ENCODE measurements at places on chromosomes 1 and 21.

DNA sequence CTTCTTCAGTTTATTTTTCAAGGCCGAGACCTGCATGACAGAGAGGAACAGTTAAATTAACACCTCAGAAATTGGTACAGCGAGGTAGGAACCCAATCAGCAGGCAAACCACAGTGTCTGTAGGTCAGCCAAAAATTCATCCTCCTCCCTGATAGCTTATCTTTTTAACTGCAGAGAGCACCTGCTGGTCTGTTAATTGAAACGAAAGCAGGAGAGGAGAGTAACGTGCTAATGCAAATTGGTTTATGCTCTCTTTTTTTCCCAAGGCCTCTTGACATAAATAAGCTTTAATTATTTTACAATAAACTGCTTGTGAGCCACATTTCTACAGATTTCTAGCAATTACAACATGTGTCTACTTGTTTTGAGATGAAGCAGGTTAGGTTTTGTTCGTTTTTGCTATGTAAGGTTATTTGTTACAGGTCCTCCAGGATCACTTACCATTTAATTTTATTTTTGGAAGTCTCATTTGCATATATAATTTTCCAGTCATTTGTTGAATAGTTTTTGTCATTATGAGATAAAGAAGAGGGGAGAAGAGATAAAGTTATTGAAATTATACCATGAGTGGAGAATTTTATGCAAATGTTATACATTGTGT is 179.9 kb downstream of the DENND1B start:
- DNase-seq: no peak

DNA sequence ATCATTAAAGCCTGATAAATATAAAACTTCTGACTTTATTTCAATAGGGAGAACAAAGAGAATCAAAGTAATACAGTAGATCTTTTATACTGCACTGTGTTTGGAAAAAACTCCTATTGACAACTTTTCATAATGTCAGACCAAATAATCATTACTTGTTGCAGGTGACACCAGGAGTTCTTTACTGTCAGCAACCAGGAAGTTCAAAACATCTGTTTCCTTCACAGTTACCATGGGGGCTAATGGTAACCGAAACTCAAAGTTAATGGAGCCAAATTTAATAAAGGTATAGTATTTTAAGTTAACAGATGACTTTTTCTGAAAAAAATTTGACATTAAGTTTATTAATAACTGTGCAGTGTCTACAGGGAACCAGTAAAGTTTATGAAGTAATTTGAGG is 10.6 kb downstream of the EFCAB7 start:
- no peak for DNase-seq

- no peak for DNase-seq
Observed at GRCh38 chr1:1916851-1917251, 1.8 kb downstream of the CALML6 start.

GRCh38 chr1:217917281-217917887 is 286.2 kb downstream of the SPATA17 start:
- DNase-seq: no peak

GRCh38 chr1:109979489-109980091 is 5.0 kb upstream of the AHCYL1 start:
- DNase-seq: peak; percentile 43

DNA sequence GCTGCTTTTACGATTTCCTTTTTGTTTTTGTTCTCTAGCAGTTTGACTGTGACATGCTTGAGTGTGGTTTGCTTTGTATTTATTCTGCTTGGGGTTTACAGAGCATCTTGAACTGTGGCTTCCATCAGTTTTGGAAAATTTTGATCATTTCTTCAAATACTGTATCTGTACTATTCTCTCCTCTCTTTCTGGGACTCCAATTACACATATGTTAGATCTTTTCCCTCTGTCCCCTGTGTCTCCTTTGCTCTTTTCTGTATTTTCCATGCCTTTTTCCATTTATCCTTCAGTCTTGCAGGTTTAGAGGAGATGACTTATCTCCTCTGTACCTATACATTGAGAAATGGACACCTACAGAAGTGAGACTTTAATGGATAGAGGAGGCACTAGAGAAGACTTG is 31.7 kb downstream of the COQ8A start:
- DNase-seq: no peak

GRCh38 chr1:42753070-42753469 is 13.0 kb upstream of the CLDN19 start:
- DNase-seq: no peak

GRCh38 chr1:198287916-198288315 is 131.1 kb downstream of the NEK7 start:
- DNase-seq: no peak

GRCh38 chr21:46666941-46667740 is 31.7 kb downstream of the PRMT2 start:
- no peak for DNase-seq

- DNase-seq: no peak
Observed at GRCh38 chr1:172486805-172487454, 43.1 kb upstream of the PIGC start.

GRCh38 chr1:31064111-31064717 is 1.3 kb downstream of the PUM1 start:
- no peak for DNase-seq

DNA sequence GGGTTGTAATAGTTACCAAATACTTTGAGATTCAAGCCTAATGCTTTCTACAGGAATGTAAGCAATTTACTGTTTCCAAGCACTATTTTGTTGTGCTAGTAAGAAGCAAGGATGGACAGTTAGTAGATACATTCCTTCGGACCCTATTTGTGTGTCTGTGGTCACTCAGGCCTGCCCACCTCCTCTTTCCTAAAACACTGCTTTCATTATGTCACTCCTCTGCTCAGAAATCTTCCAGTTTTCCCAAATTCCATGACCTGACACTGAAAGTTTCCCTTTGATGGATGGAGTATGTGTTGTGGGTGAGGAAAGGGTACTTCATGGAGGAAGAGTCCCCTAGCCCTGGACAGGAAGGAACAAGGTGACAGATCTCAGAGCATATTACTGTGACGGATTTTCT is 141.1 kb downstream of the DISP1 start:
- DNase-seq: no peak

- no peak for DNase-seq
Observed at GRCh38 chr1:88877382-88877825, 14.0 kb downstream of the GTF2B start.

DNA sequence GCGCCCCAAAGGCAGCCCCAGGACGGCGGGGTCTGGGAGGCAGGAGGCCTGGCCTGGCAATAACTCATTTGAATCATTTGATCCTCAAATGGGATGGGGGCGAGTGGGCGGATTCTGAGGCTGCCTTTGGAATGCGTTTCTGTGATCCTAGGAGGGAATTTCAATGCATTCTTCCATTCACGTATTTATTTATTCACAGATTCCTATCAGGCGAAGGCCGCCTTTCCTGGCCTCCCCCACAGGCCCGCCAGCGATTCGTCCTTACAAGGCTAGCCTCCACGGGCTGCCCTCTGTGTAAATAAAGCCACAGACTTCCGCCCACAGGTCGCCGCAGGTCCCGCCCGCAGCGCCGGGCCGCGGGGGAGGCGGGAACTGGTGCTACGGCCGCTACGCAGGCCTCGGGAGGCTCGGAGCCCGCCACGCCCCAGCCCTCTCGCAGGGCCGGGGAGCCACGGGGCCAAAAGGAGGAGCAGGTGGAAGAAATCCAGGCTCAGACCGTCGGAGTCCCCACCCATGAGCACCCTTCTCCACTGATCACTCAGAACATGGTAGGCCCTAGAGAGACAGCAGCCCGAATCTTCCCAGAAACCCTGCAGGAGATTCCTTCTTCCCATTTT is 31.3 kb upstream of the JUN start:
- DNase-seq: peak; percentile 90

- no peak for DNase-seq
Observed at GRCh38 chr1:170555370-170555769, 23.4 kb downstream of the GORAB start.

DNA sequence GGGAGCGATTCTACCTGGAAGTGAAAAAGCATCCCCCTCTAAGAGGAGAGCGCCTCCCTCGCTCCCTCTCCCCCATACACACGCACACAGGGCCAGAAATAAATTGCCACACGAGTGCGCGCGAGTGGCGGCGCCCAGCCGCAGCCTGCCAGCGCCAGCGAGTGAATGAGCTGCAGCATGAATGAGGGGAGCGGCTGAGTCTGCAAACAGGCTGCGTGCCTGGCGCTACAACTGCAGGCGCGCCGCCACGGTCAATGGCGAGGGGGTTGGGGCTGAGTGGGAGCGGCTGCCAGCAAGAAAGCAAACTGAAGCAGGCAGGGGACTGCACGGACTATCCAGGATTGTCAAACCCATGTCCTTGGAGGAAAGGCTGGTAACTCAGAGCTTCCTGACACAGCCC is 2.2 kb downstream of the CAMK1G start:
- peak; percentile 19 for DNase-seq

- DNase-seq: no peak
Observed at GRCh38 chr1:18651713-18652112, 21.1 kb downstream of the PAX7 start.

- DNase-seq: no peak
Observed at GRCh38 chr21:45848805-45849204, 132.8 kb upstream of the COL6A1 start.

DNA sequence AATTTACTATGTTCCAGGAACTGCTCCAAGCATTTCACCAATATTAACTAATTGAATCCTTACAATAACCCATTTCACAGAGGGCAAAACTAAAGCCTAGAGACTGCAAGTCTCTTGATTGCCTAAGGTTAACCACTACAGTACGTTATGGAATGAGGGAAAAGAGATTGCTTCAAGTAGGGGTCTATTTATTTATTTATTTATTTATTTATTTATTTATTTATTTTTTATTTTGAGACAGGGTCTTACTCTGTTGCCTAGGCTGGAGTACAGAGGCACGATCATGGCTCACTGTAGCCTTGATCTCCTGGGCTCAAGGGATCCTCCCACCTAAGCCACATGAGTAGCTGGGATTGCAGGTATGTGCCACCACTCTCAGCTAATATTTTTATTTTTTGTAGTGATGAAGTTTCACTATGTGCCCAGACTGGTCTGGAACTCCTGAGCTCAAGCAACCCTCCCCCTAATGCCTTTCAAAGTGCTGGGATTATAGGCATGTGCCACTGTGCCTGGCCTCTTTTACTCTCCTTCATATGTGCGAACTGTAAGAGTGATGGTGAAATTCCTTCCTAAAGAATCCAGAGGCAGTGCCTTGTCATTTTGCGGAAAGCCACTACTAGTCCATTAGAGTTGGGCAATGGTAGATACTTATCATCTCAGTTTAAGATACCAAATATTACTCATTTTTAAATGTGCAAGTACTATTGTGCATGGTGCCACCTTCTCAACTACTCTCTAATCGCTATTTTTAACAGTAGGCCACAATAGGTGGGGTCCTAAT is 65.7 kb upstream of the CYP2J2 start:
- no peak for DNase-seq

DNA sequence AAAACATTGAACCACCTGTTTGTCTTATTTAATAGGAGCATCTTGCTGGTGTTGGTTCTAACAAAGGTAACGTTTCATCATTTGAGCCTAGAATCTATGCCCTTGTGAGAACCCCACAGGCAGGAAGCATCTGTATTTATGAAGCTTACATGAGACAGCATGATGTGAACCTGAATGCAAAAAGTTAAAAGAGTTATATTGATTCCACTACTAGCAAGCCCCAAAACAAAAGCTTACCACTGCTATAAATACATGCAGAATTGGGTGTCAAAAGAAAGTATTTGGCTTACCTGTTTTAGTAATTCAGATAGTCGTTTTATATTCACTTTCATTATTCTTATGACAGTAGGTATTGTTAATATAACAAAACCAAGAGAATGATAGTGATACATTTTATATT is 301.2 kb upstream of the ADGRL2 start:
- DNase-seq: no peak

GRCh38 chr1:230068952-230069684 is 2.1 kb downstream of the GALNT2 start:
- DNase-seq: no peak

- DNase-seq: no peak
Observed at GRCh38 chr1:228850141-228851100, 115.1 kb downstream of the RHOU start.

- no peak for DNase-seq
Observed at GRCh38 chr1:186577216-186577615, 103.0 kb downstream of the PTGS2 start.

DNA sequence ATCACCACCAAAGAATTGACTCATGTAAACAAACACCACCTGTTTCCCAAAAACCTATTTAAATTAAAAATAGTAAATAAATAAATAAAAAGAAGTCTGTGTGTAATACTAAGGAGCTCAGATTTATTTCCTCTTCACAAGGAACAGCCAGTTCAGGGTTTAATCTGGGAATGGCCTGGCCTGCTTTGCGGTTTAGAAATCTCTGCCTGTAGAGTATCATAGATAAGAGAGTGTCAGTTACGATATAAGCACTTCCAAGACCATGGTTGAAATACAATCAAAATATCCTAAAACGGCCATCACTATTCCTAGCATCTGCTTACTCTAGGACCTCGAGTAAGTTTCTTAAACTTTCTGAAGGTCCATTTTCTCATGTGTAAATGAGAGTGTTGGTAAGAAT is 274.4 kb downstream of the PLPP3 start:
- DNase-seq: no peak

- DNase-seq: no peak
Observed at GRCh38 chr1:30336550-30337323, 386.6 kb downstream of the MATN1 start.

GRCh38 chr1:19582318-19582717 is 61.8 kb upstream of the NBL1 start:
- DNase-seq: no peak

DNA sequence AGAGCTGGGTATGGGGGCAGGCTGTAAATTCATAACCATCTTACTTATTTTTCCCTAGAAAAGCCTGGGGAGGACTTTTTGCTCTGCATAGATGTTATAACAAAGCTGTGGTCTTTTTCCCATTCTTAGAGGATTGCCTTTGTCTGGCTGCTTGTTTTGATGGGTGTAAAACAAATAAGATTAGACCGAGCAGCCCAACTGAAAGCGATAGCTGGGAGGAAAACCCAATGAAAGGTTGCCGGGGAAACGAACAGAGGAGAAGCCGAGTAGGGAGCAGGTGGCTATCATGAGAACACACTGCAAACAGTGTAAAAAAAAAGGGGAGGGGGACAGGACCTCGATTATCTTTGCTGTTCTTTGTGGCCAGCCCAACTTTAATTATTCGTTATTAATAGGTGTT is 1.9 kb downstream of the ELAVL4 start:
- DNase-seq: no peak

DNA sequence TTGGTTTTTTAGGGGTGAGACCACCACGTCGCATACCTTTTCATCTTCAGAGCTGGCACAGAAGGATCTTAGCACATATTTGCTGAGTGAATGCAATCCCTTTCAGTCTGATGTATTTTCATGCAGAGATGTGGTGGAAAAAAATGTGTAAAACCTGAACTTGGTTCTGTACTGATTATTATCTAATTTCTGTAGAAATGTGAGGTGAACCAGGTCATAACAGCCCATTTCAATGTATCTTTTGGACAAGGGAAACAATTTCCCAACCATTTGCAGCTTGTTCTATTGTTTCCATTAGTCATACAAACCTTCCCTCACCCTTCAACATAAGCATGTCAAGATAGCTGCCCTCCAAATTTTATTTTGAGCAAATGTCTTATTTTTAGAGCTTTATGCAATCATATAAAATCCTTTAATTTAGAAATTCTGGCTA is 46.8 kb upstream of the RUNX1 start:
- peak; percentile 49 for DNase-seq

- DNase-seq: peak; percentile 19
Observed at GRCh38 chr1:186575348-186575747, 104.9 kb downstream of the PTGS2 start.

Data from AG09319 (cell line).